ENCODE measurements at places on chromosomes 4 and X.

DNA sequence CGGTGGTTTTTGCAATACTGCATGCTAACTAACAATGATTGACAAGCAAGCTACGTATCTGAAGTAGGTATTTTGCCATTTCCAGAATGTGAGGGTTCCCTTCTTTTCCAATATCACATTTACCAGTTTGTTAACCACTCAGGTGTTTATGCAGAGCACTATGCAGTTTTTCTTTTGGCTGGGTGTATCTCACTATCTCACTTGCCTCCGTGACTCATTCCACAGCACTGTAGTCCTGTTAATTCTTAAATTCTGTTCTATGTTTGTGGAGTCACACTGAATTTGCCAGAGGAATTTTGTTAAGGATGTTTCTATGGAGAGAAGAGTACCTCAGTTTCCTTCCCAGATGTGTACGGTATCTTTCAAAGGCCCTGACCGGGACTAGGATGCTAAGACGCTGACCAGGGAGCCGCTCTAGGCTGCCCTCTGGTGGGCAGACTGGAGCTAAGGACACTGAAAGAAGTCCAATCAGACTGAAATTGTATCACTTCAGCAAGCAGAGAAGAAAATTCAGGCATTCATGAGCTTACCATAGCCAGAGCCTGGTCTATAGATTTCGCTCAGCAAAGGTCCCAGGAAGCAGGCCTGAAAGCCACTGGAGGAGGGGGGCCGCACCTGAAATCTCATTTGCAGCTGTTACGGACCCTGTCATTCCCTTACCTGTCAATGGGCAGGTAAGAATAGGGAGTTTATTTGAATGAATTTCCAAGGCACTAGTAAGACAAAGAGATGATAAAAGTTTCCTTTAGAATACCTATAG lies 388.4 kb upstream of the SPOCK3 start:
- DNase-seq: peak; percentile 1

DNA sequence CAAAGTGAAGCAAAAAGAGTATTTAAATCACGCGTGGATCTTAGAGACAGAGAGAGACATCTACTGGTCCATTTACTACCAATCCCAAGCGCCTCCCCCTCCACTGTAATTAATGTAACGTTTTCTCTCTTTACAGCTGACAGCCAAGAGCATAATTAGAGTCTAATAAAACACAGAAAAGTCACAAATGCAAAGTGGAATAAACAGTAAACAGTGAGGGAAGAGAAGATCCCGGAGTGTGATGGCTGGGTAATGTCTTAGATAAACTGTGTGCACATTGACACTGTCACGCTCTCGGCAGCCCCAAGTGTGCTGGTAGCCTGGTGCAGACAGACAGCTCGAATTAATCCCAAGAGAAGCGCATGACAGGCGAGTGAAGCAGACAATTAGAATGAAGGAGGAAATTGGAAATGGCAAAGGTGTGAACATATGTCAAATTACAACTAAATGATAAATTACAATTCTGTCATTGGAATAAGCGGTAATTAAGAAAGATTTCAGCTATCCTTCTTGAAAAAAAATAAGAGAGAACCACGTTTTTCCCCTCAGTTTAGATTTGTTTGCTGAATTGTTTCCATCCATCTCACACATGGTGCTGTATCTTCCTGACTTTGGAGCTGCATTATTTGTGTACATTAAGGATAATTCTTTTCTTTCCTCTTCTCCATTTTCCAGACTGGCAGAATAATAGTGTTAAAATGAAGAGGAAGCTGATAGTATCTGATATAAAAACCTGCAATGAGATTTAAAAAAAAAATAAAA lies 100.1 kb downstream of the CXXC4 start:
- no peak for DNase-seq

GRCh38 chr4:13670456-13671160 lies 43.1 kb upstream of the BOD1L1 start:
- DNase-seq: no peak

DNA sequence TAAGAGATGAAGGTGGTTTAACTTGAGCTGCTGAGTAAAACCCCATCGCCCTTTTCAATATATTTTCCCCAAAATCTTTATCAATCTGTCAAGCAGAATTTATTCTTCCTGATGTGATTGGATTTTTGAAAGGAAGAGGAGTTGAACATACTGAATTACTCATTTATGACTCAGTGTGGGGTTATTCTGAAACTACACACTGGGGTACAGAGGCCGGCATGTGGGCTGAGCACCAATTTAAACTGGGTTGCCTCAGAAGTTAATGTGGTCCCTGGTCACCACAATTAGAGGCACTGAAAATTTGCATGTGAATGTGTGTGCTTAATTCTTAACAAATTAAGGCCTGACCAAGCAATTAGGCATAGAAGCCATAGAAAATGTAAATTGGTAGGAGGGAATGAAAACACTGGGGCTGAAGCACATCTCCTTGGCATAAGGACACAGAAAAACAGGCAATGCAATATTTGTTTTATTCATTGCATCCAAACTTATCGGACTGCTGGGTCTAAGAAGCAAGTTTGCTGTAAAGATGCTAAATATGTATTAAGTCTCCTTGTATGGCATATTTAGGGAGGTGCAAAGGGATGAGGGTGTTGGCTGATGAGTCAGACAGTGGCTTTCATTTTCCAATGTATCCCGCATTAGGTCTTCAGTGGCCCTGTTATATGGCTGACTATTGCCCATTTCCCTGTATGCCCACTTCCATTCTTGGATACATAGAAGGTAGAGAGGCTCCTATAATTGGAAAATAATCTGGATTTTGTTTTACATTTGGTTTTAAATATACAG lies 170.9 kb downstream of the IL15 start:
- no peak for DNase-seq

- DNase-seq: no peak
Observed at GRCh38 chrX:153766098-153766817, 2.2 kb downstream of the PLXNB3 start.

DNA sequence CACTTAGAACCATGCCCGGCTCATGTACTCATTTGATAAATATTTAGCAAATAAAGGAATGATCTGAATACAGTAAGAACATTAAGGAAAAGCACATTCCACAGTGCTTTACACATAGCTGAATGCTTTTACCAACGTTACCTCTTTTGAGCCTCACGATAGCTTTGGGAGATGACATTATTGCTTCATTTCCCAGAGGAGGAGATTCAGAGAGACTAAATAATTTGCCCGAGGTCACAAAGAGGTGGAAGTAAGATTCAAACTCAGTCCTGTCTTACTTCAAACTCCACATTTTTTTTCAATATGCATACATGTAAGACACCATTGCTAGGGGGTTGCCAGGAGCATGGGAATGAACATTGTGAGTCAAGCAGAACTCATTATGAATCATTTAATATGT lies 538.5 kb downstream of the BCOR start:
- DNase-seq: no peak

GRCh38 chrX:11465648-11466411 lies 172.6 kb downstream of the AMELX start:
- no peak for DNase-seq

DNA sequence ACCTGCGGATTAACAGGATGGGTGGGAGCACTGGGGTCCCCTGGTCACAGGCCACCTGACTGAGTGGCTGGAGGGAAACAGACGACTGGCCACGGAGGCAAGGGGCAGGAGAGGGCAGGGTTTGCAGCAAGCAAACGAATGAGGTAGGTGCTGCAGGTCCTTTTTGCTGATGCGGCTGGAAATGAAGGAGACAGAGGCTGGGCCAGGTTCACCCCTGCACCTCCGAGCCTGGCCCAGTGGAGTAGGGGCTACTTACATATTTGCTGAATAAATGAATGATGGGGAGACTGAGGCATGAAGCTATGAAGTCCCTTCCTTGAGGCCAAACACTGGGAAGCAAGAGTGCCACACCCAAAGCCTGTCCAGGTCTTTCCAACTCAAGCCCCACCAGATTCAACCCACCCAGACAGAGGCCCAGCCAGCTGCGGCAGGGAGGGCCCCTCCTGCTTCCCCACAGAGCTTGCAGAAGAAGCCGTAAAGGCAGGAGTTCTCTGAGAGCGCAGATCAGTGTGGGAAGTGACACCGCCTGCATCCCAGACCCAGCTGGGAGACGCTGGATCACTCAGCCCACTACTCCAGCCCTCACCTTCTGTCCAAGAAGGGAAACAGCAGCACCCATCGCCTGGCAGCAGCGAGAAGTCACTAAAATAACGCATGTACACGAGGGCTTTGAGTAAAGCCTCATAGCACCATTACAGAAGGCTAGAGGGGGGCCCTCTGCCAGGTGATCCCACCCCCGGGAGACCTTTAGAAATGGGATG lies 36.1 kb upstream of the C4orf50 start:
- DNase-seq: no peak

GRCh38 chr4:110950731-110951130 lies 327.9 kb upstream of the PITX2 start:
- no peak for DNase-seq

DNA sequence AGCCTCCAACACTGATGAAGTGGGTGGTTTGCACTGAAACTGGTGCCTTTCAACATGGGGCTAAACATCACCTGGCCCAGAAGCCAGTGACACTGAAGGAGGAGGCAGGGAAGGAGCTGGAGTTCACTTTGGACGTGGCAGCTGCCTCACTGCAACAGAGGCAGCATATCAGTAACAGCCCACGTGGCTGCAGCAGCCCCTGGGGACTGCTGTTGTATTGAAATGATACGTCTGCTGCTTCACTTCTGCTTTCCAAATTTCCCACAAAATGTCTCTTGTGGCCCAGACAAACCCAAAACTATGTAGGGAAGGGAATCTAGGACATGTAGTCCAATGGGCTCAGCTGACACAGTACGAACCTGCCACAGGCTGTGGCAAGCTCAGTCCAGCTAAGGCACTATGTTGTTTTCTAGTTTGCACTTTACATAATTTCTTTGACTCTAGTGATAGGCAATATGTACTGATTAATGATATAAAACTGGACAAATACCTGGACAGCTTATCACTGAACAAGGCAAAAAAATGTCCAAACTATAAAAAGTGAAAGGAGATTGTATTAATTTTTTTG lies 84.7 kb upstream of the RAPGEF2 start:
- DNase-seq: no peak

GRCh38 chr4:115058533-115058932 lies 54.9 kb downstream of the NDST4 start:
- DNase-seq: no peak

DNA sequence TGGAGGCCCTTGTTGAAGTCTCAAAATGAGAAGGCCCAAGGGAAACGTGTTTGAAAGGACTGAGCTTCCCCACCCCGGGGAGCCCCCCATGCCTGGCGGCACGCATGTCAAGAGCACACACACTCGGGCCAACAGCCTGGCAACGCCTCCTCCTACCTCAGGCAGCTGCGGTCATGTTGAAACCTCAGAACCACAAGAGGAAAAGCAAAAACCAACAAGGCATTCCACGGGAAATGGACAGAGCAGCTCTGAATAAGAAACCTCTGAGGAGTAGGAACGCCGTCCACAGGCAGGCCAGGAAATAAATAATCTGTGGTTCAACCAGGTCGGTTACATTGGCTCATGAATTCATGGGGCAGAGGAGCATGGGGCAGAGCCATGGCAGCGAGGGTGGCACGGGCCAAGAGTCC lies 95.7 kb upstream of the AFAP1 start:
- DNase-seq: peak; percentile 48

- no peak for DNase-seq
Observed at GRCh38 chr4:144817081-144817480, 171.1 kb downstream of the HHIP start.

GRCh38 chrX:48589482-48590162 lies 7.7 kb upstream of the WDR13 start:
- peak; percentile 46 for DNase-seq

DNA sequence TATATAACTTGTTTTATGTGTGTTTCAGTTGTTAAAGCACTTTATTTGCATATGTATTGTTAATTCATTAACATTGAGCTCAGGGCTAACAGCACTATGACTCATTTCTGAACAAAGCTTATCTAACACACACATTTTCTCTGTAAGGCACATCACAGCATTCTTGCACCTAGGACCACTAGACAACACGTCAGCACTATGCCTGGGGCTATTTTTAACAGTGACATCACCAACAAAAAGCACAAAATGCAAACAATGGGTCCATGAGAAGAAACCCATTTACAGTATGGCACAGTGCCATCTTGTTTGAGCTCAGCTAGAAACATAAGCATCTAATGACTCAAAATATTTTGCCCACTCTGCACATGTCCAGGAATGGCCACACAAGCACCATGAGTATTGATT lies 124.4 kb downstream of the RELL1 start:
- no peak for DNase-seq

DNA sequence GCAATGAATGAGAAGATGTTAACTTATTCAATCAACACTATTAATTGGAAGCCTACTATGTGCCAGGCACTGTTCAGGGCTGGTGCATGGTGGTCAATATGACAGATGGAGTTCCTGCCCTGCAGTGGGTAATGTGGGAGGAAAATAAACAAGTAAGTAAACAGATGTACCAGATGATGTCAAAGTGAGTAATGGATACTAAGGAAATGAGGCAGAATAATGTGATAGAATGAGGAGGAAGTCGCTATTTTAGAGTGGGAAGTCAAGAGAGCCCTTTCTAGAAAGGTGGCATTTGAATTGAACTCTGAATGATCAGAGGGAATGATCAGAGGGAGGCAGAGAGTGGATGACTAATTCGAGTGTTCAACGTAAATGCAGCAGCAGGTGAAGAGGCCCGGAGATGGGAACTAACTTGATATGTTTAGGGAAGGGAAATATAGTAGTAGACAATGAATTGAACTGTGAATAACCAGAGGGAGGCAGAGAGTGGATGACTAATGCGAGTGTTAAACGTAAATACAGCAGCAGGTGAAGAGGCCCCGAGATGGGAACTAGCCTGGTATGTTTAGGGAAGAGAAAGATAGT lies 48.3 kb downstream of the HMGB3 start:
- DNase-seq: no peak

DNA sequence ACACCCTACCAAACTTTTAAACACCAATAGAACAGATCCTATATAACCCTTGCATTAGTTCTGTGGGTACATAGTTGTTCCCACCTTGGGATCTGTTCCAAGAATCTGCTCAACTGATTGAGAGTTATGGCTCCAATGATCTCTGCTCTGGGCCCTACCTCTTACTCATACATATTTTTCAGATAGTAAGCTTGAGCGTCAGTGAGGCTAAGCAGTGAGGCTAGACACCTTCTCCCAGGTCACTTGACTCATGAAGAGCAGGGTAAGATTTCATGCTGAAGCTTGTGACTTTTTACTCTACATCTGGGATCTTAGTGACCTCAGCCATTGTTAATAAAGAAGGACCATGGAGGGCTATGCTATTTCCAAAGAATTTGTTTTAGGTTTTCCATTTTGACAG lies 23.1 kb upstream of the TNIP3 start:
- no peak for DNase-seq

DNA sequence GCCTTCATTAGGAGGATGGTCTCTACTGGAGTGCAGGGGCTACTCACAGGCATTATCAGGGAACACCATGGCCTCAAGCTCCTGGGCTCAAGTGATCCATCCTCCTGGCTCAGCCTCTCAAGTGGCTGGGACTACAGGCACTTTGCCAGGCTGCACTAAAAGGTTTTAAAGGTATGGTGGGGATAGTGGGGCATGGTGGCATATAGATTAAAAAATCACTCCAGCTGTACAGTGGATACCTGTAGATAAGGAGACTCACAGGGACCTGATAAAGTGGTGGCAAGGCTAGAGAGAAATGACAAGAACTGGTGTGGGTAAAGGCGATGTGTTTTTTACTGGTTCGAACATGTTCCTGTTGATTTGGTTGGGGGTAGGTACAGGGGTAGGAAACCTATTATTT lies 5.9 kb downstream of the ZAR1 start:
- DNase-seq: no peak

All from NCI-H2029 (cell line).